AG10803 (cell line): ENCODE measurements at places on chromosomes 5 and 9.

DNA sequence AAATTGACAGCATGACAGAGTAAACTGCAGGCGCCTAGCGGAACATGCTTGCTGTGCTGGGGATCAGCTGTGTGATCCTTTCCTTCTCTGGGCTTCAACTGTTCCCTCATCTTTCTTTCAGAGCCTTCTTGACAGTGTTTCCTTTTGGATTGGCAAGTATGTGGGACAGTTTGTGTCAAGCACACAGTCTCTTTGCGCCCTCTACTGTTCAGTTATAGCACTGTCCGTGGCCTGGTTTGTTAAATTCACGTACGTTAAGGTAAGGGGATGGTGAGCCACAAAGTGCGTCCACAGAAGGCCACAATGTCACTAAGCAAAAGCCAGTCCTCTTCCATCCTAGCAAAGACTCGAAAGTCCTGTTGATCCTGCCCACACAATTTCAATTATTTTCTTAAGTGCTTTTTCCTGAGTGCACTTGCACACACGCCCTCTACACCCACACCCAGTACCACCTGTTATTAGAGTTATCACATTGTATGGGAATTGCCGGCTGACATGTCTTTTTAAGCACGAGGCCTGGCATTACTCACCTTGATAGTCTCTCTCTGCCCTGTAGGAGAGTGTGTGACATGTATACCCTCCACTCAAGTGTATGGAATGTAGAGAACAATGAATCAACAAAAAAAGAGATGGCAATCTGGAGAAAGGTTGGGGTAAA is 22.5 kb upstream of the PTPN3 start:
- peak; percentile 64 for DNase-seq

- DNase-seq: peak; percentile 67
These were observed 9.1 kb downstream of the PTCH1 start for GRCh38 chr9:95507464-95508241.

DNA sequence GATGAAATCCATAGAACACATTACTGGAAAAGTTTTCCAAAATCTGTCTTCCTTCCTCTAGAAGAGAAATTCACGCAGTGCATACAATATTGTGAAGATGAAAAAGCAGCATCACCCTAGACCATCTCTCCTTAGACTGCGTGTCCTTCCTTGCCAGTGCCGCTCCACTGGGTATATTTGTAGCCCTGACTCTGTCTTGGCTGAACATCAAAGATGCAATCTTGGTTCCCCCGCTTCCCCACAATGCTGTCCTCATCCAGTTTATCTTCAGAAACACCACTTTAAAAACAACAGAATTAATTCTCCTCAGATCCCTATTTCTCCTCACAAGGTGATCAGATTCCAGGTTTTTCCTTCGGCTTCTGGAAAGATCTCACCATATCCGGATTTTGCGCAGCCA is 53.9 kb downstream of the ROR2 start:
- no peak for DNase-seq

DNA sequence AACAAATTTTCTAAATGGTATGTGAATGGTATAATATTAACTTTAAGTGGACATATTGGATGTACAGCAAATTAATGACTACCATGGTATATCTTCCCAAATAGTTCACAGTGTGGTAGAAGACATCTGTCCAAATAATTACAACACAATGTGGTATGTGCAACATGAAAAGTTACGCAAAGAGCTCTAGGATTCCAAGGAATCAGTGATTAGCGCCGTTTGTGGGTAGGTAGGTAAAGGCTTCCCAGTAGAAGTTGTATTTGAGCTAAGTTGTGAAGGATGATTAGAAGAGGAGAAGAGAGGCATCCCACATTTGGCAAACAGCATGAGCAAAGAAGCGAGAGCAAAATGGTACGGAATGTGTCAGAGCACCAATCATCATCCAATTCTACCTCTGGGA is 14.3 kb upstream of the KLF9 start:
- DNase-seq: peak; percentile 44

DNA sequence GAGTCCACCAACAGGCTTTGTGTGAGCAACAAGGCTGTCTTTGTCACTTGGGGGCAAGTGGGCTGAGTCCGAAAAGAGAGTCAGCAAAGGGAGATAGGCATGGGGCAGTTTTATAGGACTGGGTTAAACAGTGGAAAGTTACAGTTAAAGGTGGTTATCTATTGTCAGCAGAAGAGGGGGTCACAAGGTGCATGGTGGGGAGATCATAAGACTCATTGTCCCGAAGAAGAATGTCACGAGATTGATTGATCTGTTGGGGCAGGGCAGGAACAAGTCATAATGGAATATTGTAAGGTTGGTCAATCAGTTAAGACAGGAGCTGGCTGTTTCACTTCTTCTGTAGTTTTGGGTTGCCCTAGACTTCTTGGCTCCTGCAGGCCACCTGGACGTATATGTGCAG is 7.6 kb upstream of the HMGCS1 start:
- DNase-seq: no peak

- DNase-seq: peak; percentile 65
These were observed 10.9 kb upstream of the JMY start for GRCh38 chr5:79225026-79225425.

GRCh38 chr9:35606138-35606504 is 1.1 kb downstream of the TESK1 start:
- DNase-seq: no peak

DNA sequence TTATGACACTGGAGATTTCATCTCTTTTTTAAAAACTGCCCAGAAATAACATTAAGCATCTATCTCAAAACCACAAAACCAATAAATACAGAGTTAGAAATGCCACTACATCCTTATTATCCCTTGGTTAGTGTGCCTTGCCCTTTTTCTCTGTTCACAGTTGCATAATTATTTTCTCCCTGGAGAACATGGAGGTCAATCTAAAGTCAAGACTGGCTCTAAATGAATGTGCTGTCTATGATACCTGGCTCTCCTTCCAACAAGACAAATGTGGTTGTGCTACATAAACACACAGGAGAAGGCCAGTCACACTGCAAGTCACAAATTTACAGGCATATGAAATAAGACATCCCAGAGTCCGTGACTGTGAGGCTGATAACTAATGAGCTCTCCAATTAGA is 2.8 kb downstream of the FBN2 start:
- DNase-seq: no peak

- no peak for DNase-seq
These were observed 107.6 kb downstream of the PLCXD3 start for GRCh38 chr5:41402845-41403244.

- DNase-seq: no peak
These were observed 1.7 kb upstream of the RABL6 start for GRCh38 chr9:136806067-136806466.

GRCh38 chr5:145982572-145983318 is 46.4 kb downstream of the SH3RF2 start:
- DNase-seq: no peak

DNA sequence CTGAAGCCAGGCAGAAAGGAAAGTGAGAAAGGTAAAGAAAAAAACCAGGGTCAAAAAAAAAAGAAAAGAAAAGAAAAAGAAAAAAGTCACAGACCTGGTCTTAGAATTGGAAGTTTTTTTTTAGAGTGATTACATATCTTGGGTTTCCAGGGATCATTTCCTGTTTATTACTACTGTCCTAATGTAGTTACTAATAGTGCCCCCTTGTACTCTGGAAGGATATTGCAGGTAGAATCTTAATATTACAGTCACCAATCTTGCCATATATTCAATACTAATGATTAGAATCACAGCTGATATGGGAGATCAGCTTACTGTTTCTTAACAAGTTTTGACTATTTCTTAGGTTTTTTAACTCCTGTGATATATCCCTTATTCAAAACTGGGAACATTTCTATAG is 543.2 kb upstream of the CDH6 start:
- DNase-seq: no peak

DNA sequence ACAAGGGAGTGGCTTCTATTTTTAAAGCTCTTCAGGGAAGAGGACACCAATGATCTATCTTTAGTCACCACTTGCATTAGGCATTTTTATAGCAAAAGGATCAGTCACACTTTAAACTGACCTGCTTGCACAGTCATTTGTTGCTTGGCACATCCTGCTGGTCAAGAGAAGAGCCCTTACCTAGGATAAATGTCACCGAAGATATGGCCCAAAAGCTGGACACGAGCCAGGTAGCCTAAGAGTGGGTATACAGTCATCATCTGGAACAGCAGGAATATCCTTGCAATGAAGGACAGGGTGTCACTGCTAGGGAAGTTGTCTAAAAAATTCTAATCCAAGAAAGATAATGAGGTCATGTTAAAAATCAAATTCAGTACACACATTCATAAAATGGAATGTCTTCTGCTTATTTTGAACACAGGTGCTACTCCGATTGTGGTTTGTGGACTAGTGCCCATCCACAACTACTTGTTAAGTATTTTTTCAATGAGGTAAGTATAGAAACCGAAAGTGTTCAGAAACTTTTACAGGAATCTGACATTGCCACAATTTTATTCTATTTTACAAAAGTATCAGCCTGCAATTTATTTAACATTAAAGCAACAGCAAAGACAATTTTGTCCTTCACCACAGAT is 78.4 kb downstream of the SLC38A9 start:
- DNase-seq: peak; percentile 55

DNA sequence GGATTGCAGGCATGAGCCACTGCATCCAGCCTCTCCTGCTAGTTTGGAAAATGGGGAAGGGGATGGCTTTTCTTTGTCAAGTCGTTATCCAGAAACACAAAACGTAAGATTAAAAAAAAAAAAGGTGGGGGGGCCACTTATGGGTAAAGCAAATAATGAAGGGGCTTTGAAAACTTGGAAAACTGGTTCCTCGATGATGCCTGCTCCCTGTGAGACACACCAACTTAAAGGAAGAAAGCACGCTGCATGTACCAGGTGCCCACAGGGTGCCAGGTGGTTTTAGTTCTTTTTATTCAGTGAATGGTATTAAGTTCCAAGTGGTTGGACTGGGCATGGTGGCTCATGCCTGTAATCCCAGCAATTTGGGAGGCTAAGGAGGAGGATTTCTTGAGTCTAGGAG is 170.1 kb downstream of the GOLPH3 start:
- no peak for DNase-seq
